ENCODE measurements at places on chromosomes 3 and 15.

GRCh38 chr15:76234337-76234889, 76.9 kb downstream of the ETFA start:
- no peak for DNase-seq

GRCh38 chr3:53140847-53141845, 10.9 kb upstream of the RFT1 start:
- no peak for DNase-seq

DNA sequence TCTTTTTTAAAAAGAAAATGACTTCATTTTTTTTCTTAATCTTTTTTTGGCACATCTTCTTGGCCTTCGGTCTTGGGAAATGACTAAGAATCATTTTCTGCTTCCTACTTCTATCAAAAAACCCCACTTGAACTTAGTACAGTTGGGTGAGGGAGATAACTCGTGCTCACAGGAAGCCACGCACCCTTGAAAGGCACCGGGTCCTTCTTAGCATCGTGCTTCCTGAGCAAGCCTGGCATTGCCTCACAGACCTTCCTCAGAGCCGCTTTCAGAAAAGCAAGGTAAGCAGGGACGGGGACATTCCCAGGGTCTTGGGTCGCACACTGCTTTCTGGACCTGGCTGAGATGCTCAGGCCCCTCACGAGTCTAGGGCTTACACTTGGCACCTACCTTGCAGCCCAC, at the start of gene CCR4:
TSS of gene CCR4 (plus strand) at position 235 of the 402 bp plus-strand sequence. CDS start 1,779 bp downstream, outside the sequence.
- no peak for DNase-seq

DNA sequence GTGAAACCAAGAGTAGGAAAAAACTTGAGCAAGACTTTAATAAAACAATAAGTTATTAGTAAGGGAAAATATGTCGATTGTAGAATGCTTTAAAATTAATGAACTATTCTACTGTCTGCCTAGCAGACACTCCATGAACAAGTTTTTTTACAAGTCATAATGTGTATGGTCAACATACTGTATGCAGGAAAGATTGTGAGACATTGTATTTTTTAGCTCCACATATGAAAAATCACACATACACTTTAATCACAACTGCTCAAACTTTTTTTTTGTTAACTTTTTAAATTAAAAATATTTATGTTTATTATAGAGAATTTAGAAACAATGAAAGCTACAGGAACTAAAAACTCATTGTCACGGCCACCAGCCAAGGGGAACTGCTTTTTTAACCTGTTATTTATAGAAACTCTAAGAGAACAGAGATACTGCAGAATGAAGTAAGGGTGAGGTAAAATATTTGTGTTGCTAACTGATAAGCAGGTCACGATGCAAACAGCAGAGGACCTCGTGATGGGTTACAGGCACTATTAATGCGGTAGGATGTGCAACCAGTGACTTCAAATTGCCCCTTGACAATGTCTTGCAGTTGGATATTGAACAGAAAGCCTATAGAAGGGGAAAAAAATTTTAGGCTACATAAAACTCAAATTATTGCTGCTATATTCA, 53.0 kb downstream of the THSD4 start:
- DNase-seq = no peak

- no peak for DNase-seq
These were observed 13.1 kb upstream of the OCA2 start for GRCh38 chr15:28112101-28112760.

- no peak for DNase-seq
These were observed 551.2 kb downstream of the MECOM start for GRCh38 chr3:169112153-169112892.

- no peak for DNase-seq
These were observed 398.4 kb upstream of the KCNMB2 start for GRCh38 chr3:178137831-178138230.

DNA sequence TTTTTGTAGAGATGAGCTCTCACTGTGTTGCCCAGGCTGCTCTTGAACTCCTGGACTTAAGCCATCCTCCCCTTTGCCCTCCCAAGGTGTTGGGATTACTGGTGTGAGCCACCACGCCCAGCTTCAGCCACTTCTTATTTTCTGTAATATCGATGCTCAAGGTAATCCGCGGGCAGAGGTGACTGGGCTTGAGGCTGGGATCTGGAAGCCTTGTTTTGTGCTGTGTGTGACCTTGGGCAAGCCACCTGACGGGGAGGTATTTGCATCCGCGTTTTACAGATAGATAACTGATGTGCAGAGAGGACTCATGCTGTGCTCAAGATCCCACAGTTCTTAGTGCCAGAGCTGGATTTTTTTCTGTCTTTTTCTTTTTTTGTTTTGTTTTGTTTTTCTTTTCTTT, 27.8 kb upstream of the SEMA4B start:
- no peak for DNase-seq

DNA sequence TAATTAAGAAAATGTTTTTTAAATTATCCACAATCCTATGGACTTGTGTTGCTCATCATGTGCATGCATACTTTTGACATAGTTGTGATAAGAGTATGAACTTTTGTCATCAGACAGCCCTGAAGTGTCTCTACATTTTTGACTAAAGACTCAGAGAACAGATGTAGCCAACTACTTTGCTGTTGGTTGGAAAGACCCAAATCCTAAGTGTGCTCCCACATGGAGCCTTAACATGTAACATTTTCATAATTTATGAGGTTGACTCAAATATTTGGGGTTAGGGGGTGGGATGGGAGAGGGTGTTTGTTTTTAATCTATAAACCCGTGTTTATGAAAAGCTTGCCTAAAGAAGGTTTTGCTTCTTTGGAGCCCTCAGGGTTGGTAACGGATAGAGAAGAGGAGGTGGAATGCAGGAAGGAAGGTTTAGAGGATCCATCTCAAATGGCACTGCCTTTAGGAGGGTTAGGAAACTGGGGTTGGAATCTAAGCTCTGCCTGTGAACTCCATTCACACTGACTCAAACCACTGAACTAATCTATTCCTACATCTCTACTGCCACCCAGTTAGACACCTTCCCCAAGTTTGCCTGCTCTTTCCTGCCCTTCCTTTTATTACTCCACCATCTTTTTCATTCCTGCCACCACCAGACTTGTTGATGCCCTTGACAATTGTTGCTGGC, 3.7 kb downstream of the BOC start:
- no peak for DNase-seq

DNA sequence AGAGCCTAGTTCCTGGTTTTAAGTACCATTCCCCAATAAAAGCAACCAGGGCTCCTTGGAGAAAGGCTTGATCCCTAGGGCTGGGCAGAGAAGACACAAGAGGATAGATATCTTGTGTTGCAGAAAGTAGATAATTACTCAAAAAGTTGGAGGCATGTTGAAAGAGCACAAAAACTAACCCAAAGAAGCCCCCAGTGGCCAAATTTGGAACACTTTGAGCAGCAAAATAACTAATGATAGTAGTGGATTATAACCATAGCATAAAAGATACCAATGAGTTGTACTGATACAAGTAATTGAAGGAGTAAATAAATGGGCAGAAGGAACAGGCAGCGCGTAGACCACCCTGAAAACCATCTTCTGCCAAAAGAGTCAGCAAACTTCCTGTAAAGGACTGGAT, 12.0 kb downstream of the EXOSC7 start:
- DNase-seq = no peak

Measured in uterus (tissue), 4 donors.